ENCODE measurements at places on chromosomes 2 and 18.

DNA sequence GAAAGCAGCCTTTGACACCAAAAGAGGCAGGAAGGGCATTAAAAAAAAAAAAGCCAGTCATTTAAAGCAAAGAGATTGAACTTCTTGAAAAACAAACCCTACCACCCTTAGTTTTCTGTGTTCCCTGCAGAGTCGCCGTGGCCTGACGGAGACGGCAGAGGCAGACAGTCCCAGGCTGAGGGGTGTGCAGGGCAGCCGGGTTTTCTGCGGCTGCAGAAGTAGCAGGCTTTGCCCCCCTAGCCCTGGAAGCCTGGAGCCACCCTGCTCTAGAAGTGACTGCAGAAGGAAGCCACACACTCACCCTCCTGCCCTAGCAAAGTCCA lies 2.8 kb downstream of the INPP5D start:
- no peak for DNase-seq

- no peak for DNase-seq
Observed at GRCh38 chr2:151713291-151713903, 20.9 kb downstream of the NEB start.

DNA sequence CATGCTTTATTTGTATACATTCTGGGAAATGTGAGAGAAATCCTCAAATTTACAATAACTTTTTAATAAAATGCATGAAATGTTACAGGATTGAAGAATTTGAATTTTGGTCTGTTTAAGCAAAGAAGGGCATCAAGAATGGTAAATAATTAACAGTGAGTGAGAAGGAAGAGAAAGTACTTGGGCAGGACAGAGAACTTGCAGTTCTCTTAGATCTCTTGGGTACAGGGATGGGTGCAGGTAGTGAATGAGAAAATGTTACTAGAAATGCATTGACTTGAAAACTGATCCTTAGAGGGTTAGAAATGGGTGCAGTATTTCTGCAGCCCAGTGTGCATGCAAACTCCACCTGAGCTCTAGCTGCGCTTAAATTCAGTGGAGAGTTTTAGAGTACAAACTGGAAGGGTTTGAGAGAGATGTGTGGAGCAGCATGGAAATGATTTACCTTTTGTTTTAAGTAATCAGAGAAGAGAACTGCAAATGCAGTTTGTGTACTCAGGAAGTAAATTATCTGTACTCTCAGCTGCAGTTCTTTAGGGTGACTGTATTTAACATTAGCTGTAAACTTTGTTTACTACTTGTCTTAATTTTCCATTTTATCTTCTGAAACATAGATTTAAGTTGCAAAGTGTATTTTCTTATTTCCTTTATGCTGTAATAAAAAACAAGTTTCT lies 51.0 kb upstream of the RAB27B start:
- no peak for DNase-seq

DNA sequence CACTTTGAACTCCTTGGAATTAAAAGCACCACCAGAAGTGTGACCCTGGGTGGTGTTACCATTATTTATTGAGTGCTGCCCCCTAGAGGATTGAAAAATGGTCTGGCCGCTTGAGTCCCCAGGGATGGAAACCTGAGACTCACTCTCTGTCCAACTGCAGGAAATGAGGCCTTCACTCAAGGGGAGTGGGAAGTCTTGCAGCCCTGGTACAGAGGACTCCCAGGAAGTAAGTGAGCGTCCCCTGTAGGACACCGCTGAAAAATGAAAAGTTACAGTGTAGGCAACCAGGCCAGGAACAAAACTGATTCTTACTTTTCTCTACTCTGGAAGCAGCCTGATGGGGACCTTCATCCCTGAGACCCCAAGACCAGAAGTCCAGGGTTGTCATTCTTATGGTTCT lies 2.2 kb upstream of the NRP2 start:
- no peak for DNase-seq

DNA sequence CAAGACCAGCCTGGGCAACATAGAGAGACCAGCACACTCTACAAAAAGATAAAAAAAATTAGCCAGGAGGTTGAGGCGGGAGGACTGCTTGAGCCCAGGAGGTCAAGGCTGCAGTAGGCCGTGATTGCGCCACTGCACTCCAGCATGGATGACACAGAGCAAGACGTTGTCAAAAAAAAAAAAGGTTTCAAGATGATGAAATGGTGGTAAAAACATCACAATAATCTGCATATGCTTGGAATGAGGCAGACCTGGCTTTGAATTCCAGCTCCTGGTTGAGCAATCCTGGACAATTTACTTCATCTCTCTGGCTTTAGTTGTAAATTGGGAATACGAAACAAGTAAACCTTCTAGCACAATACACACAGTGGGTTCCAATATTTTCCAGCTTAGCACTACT lies 24.1 kb downstream of the USP40 start:
- DNase-seq, result no peak

DNA sequence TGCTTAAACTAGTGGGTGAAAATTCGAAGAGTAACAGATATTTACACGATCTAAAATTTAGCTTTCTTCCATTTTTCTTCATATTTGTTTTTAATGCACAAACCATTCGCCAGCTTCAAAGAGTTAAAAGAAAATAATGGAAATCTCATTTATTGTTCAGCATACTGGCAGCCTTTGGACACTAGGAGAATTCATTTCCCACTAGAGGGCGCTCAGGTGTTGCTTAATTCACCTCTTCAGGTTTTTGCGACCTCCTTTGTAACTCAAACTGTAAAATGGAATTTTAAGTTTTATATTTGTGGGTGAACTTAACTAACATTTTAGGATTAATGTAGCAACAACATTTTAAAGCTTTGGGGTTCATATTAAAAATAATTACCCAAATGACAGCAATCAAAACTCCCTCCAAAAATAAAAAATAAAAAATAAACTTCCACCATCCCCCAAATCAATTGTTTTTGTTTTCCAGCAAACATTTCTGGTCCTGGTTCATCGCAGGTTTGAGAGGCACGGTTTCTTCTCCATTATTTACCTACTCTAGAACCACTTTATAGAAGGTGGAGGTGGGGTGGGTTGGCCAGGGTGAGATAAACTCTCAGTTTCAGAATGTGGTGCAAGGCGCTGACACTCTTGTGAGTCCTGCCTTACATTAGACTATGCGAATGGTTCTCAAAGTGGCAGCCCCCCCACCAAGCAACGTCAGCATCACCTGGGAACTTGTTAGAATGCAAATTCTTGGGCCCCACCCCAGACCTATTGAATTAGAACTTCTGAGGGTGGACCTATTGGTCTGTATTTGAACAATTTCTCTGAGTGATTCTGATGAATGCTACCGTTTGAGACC lies 24.7 kb upstream of the PNPT1 start:
- no peak for DNase-seq

GRCh38 chr2:206004004-206004693 lies 81.8 kb downstream of the INO80D start:
- DNase-seq, result no peak

GRCh38 chr2:176675271-176675949 lies 406.2 kb downstream of the MTX2 start:
- no peak for DNase-seq

DNA sequence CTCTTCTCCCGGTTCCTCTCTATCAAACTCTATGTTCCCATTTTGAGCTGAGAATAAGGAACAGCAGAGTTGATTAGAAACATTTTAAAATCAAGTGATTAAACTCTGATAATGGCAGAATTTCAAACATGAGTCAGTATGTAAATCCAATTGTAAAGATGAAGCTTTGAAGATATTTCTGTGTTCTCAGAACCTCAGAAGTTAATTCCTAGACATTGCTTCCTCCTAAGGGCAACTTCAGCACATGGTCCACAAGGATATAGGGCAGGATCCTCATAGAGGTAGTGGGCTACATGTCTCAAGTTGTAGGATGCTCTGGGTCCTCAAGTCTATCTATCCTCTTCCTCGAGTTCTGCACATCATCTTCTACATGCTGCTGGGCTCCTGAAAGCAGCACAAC lies 46.3 kb downstream of the QPCT start:
- no peak for DNase-seq

GRCh38 chr2:6657855-6658254 lies 207.9 kb downstream of the CMPK2 start:
- no peak for DNase-seq

DNA sequence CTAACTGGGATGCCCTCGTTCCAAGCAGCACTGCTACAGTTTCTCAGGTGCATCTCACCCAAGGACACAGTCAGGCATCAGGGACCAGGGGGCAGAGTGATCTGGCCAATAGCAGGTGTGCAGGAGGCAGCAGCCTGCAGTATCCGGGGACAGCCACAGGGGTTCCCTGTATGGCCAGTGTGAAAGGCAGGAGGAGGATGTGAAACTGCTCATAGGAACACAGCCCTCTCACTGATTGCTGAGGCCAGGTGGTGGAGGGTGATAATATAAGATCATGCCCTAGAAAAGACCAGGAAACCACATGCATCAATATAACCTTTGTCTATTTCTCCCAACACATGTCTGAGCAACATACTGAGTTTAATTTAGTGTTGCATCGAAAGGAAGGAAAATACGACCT lies 112.7 kb upstream of the TACR1 start:
- DNase-seq, result no peak

GRCh38 chr2:198662905-198663304 lies 794.8 kb downstream of the SATB2 start:
- DNase-seq, result no peak

- DNase-seq, result no peak
Observed at GRCh38 chr2:74555610-74556103, 1.1 kb downstream of the DOK1 start.

DNA sequence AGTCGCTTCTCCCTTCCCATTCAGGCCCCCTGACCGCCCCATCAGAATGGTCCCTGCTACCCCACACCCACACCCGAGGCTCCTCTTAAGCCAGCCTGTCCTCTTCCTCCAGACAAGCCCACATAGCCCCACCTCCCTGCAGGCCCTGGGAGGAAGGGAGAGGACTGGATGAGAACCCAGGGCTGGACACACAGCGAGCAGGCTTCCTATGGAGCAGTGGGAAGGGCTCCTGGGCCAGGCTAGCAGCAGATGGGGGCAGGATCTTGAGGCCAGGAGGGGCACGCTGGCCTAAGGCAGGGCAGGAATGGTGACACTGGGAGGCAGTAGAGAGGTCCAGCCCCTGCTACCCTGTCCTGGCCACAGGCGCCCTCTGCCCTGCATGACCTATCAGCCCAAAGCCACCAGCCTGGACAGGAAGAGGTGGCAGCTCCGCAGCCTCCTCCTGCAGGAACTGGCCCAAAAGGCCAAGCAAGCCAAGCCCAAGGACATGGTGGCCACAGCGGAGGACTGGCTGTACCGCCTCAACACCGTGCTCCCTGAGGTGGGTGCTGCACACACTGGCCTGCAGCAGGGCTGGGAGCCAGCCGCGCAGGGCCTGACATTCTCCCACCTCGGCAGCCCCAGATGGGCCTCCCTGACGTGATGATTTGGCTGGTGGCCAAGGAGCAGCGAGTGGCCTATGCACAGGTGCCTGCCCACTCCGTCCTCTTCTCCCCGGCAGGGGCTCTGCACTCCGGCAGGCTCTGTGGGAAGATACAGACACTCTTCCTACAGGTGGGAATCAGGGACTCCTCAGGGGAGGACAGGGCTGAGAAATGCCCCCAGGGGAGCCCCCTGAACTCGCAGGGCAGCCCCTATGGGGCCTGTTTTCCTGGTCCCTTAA lies 43.3 kb downstream of the FER1L5 start:
- DNase-seq, result no peak

GRCh38 chr2:217290467-217290866 lies 430.6 kb upstream of the TNP1 start:
- DNase-seq, result no peak

DNA sequence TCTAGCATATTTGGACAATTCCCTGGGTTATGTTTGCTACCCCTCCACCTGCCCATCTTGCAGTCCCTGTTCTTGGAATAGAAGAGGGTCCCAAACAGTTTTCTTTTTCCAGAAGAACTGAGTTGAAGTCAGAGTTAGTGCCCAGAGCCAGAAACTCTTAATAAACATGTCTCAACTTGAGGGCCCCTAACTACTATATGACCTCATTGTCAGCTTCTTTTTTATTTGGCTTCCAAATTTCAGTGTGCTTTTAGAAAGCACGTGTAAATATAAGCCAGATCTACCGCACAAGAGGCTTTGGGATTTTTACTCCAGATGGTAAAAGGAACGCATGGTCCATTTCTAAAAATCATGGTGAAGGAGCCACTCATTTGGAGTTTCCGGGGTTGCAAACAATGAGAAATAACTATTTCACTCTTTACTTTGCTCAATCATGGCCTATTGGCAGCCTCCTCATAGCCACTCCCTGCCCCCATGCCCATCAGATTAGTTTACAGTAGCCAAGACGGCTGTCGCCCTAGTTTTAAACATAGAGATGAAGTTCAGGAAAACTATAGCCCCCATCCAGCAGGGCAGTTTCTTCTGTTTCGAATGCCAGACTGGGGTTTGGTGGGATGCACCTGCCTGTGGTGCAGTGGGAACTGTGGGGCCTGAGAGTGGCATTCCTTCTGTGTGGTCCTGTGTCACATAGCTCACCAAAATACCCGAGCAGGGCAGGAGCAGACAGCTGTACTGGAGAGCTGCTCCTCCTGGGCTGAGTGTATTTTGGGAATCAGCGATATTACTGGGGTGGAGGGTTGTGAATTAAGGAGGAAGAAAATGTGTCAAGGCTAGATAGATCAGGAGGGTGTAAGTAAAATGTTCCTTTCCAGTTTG lies 1.7 kb downstream of the MAPRE3 start:
- DNase-seq, result no peak

- no peak for DNase-seq
Observed at GRCh38 chr2:88187038-88187676, 17.0 kb downstream of the THNSL2 start.

DNA sequence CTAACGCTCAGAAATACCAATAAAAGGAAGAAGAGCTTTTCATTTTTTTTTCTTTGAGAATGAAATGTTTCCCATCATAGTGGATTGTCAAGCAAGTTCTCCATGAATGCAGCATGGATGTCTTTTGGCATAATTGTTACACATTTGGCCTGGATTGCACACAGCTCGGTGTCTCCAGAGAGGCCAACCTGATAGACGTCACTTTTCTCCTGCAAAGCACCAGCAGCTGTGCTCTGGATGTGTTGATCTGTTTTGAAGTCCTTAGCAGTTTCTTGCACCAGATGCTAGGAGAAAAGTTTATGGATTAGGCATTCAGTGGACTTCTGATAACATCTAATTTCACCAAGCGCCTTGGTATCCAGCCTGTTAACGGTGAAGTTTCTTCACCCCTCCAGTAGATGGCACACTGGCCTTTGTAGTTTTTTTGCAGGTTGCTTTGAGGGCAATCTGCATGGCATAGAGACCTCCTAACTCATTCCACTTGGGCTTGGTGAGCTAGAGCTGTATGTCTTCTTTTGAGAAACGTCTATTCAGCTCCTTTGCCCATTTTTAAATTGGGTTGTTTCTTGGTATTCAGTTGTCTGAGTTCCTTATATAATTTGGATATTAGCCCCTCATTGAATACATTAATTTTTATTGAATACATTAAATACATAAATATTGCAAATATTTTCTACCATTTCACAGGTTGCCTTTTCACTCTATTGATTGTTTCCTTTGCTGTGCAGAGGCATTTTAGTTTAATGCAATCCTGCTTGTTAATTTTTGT lies 59.7 kb downstream of the PTH2R start:
- no peak for DNase-seq

DNA sequence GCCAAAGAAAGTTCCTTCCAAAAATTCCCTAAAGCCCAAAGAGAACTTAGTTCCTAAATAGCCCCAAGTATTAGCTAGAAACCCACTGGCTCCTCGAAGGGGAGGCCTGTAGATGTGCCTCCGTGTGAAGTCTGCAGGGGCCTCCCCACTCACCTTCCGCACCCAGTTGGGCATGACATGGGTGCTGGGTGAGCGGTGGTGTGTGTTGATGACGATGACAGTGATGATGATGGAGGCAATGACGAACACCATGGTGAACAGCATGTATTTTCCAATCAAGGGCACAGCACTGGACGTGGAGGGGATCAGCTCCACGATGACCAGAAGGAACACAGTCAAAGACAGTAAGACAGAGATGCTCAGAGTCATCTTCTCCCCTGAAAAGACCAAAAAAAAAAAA lies 14.5 kb downstream of the CHRNA1 start:
- DNase-seq, result no peak

- no peak for DNase-seq
Observed at GRCh38 chr2:216698895-216699294, 3.5 kb upstream of the IGFBP5 start.
